ENCODE measurements at places on chromosomes 7 and 10.

- no peak for DNase-seq
These were observed 51.0 kb downstream of the PTTG1IP2 start for GRCh38 chr7:90520484-90520883.

GRCh38 chr10:71299071-71299785 lies 19.8 kb upstream of the SLC29A3 start:
- DNase-seq, result no peak

DNA sequence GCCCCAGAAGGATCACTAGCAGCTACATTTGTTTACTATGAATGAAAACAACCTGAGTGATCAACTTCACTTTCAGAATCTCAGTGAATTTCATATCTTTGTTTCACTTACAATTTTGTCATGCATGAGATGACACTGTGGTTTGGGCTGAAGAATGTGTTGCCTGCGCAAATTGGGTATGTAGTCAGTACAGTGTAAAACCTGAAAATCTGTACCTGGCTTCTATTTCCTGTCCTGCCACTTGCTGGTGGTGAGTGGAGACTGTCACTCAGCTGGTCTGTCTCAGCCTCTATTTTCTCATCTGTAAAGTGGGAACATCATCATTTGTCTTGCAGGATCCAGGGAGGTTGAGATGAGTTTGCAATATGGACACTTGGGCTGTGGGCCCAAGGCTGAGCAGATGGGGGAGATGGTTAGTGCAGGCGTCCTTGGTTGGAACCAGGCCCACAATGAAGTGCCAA lies 118.0 kb downstream of the WDFY4 start:
- no peak for DNase-seq

GRCh38 chr10:108689891-108690290 lies 1233.4 kb downstream of the XPNPEP1 start:
- DNase-seq, result no peak

DNA sequence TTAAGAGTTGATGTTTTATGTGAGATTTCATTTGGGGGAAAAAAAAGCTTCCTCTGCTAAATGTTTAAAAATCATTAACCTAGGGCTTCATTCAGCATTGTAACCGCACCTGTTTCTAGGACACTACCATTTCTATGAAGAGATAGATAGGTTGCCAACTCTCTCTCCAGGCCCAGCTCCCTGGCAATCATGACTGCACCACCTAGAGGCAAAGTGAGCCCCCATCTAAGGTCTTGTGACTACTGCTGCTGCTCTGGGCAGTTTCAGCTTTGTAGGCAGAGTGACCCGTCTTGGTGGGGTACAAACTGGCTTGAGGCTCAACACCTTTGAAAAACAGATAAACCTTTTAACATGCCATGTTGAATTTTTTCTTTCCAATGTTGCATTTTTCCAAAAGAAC lies 27.3 kb upstream of the MRC1 start:
- DNase-seq, result no peak

DNA sequence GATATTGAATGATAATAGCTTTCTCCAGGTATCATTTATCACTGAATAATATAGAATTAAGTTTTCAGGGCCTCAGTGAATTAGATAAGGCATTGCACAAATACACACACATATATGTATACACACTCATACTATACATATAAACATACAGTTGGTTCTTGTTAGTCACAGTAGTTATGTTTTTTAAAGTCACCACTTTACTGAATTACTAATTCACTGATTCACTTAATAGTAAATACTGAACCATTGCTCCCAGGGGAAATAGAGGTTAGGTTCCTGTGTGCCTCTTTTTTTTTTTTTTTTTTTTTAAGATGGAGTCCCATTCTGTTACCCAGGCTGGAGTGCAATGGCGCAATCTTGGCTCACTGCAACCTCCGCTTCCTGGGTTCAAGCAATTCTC lies 33.6 kb downstream of the PRR15 start:
- DNase-seq, result no peak

DNA sequence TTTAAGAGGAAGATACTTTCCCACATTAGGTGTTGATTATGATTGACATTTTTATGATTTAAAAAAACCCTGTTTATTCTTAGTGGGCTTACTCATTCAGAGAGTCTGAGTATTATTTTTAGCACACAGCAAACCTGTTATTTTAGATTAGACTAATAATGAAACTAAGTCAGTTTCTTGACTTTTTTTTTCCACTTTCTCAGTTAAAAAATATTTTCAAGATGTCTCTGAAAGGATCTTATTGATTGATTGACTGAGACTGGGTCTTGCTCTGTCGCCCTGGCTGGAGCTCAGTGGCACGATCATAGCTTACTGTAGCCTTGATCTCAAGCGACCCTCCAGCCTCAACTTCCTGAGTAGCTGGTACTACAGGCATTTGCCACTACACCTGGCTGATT lies 20.4 kb upstream of the INPP5F start:
- DNase-seq, result no peak

DNA sequence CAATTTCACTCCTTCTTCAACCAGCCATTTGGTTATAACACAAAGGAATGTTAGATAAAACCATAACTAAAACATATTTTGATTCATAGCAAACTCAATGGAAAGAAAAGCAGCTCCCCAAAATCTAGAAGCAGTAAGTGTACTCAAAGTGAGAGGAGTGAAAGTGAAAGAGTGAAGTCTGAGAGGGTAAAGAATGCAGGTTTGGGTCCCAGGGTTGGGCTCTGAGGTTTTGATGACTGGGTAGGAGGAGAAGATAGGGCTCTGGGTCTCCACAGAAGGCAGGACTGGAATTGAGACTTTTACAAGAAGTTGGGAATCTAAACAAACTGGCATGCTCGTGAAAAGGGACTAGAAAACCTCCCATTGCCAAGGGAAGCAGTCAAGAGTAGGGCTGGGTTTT lies 85.4 kb upstream of the RSU1 start:
- no peak for DNase-seq

DNA sequence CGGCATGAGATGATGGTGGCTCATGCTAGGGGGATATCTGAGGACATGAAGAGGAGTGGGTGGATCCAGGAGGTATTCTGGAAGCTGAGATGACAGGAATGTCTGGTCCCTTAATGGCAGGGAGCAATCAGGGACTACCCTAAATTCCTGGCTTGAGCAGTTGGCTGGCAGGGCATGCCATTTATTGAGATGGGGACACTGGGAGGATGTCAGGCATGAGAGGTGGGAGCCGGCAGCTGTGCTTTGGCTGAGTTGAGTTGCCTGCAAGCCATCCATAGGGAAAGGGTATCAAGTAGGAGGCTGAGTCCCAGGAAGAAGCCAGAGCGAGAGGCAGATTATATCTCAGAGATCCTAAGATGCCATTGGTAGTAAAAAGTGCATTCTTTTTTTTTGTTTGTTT lies 69.6 kb downstream of the COL26A1 start:
- no peak for DNase-seq

- DNase-seq, result peak; percentile 37
These were observed 46.5 kb downstream of the DLD start for GRCh38 chr7:107937531-107937930.

- no peak for DNase-seq
These were observed 35.4 kb downstream of the GAD2 start for GRCh38 chr10:26251925-26252324.

DNA sequence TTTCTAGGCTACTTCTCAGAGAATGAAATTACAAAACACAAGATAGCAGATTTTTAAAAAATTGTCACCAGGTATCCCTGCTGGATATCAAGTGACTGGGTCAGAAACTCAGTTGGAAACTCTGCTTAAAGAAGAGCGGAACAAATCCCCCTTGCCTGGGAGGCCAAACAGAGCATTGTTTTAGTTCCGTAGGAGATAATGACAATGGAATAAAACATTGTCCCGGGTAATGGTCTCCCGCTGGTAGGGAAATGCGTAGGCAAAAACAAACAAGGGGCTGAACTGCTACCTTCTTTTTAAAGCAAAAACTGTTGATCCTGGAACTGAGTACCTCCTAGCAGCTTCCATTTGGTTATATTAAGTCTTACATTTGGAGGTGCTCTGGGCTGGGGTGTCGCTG lies 21.3 kb upstream of the VAX1 start:
- no peak for DNase-seq

GRCh38 chr7:156062286-156062685 lies 250.0 kb upstream of the SHH start:
- DNase-seq, result no peak

- DNase-seq, result no peak
These were observed 17.0 kb upstream of the RALA start for GRCh38 chr7:39606352-39606751.

- DNase-seq, result no peak
These were observed 88.3 kb downstream of the NKX6-2 start for GRCh38 chr10:132697578-132698200.
